NCI-H2107 (cell line): ENCODE measurements at places on chromosomes 5 and 9.
A peak's percentile ranks its signal among the peaks of the same experiment; 100 is the strongest.

DNA sequence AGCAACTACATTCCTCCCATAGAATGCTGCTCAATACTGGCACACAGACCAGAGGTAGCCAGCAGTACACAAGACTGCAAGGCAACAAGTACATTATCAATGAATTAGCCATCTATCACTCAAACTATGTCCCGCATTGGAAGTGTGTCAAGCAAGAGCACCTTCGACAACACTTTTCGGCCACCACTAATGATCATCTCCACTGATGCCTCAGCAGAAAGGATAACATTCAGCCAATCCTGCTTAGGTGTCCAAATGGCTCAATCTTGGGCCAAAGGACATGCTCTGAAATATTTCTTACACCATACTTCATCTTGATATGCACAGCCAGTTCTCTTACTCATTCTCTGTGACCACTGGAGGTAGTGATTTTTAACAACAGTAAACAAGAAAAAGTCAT lies 25.0 kb downstream of the SKP1 start:
- DNase-seq, result no peak

DNA sequence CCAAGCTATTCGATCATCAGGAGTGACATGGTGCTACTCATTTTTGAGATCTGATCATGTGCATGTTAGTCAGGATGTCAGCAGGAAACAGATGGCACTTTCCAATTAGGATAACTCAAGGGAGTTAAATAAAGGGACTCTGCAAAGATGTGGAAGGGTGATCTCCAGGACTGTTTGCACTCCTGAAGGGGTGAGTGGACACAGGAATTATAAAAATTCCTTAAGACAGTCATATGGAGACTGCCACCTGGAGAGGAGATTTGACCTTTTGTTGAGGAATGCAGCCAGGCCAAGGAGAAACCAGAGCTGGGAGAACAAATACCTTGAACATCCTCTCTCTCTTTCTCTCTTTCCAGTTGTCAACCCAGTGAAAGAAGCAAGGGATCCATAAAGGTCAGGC lies 189.1 kb downstream of the GABRG2 start:
- no peak for DNase-seq

GRCh38 chr5:138028971-138029365 lies 3.9 kb downstream of the FAM13B start:
- DNase-seq, result no peak

- no peak for DNase-seq
Observed at GRCh38 chr9:27572061-27572460, 1.2 kb downstream of the C9orf72 start.

- no peak for DNase-seq
Observed at GRCh38 chr5:160285316-160285715, 27.0 kb downstream of the CCNJL start.

GRCh38 chr5:79831381-79832309 lies 142.0 kb downstream of the CMYA5 start:
- no peak for DNase-seq

DNA sequence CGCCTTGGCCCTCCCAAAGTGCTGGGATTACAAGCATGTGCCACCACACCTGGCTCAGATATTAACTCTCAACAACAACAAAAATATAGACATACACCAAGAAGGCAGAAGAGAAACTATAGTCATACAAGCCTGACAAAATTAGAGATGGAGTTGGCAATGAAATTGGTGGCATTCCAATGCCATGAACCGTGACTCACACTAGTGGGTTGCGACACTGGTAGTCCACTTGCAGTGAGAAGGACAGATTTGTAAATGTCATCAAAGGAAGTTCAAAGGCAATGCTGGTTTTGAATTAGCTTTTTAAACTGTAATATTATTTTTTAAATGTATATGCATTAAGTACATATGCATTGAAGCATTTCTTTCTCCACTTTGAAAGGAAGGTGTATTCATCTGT lies 8.5 kb upstream of the DNAJC25 start:
- no peak for DNase-seq

DNA sequence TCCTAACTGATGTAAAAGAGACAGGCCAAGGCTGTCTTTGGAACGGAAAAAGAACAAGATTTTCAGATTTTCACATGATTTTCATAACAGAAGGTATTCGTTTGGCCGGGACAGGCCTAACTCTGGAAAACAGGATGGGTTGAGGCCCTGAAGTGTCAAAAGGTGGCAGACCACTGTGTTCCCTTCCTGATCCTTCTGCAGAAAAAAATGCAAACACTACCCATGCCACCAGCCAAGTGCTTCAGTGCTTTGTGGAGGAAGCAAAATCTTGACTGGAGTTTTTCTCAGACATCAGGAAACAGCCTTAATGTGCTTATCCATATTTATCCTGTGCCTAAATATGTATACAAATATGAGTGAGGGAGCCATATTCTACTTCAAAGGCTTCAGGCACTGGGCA lies 113.5 kb upstream of the IL6ST start:
- DNase-seq, result no peak

GRCh38 chr5:5781335-5781734 lies 358.9 kb downstream of the ICE1 start:
- DNase-seq, result no peak

GRCh38 chr9:105144076-105144475 lies 100.4 kb upstream of the SLC44A1 start:
- DNase-seq, result no peak

- DNase-seq, result no peak
Observed at GRCh38 chr9:120889606-120890271, 12.8 kb upstream of the PHF19 start.

- no peak for DNase-seq
Observed at GRCh38 chr5:173412566-173412965, 84.4 kb upstream of the STC2 start.

- no peak for DNase-seq
Observed at GRCh38 chr5:125033602-125034001, 287.2 kb upstream of the ZNF608 start.

GRCh38 chr9:99377790-99378775 lies 156.0 kb downstream of the SEC61B start:
- DNase-seq, result no peak

GRCh38 chr5:176648474-176649194 lies 1.4 kb downstream of the TSPAN17 start:
- no peak for DNase-seq

- no peak for DNase-seq
Observed at GRCh38 chr5:155128786-155129512, 115.4 kb downstream of the KIF4B start.

DNA sequence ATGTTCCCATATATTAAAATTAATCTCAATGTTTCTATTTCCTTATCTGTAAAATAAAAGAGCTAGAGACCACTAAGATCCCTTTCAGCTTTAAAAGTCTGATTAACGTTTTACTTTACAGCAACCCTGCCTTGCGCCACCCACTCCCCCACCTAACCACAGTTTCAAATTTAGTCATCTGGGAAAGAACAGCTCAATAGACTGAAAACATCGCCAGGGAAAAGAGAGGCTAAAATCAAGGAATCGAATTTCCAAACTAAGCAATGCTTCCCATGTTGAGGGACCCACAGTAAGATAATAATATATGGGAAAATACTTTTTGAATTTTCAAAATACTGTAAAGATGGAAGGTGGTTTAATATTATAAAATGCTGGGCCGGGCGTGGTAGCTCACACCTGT lies 6.6 kb downstream of the SAXO1 start:
- DNase-seq, result no peak

- DNase-seq, result no peak
Observed at GRCh38 chr5:3324421-3325101, 271.1 kb upstream of the IRX1 start.

- no peak for DNase-seq
Observed at GRCh38 chr9:98778251-98778650, 18.1 kb downstream of the ANKS6 start.

GRCh38 chr5:59467969-59468368 lies 425.6 kb downstream of the PDE4D start:
- DNase-seq, result no peak

DNA sequence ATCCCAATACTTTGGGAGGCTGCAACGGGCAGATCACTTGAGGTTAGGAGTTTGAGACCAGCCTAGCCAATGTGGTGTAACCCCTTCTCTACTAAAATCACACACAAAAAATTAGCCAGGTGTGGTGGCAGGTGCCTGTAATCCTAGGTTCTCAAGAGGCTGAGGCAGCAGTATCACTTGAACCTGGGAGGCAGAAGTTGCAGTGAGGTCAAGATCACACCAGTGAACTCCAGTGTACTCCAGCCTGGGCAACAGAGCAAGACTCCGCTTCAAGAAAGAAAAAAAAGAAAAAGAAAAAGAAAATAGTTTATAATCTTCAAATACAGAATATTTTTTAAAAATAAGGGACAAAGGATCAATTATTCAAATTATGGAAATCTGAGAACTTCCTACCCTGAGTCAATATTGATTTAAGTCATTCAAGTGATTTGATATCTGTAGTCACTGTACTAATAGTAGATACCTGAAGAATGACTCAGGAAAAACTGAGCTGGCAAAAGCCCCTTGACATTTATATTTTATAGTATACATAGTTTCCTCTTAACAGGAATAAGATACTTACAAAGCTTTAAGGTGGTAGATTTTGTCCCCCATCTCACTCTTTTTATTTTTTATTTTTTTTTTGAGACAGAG lies 61.8 kb downstream of the PTBP3 start:
- DNase-seq, result no peak

DNA sequence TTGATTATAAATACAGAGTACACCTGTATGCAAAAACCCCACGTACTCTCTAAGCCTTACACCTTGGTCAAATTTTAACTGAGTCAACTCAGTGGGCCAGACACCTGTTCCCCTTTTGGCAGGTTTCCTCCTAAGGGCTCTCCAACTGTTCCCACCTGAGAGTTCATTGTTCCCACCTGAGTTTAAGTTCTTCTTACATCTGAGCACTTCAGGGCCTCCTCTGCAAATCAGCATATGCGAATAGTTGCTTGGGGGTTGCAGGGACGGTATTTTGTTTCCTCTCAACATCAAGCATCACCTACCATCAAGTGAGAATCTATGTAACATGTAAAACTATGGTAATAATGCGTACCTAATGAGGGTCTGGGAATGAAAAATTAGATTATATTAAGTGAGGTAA lies 300.0 kb downstream of the PIK3R1 start:
- peak; percentile 25 for DNase-seq

- DNase-seq, result no peak
Observed at GRCh38 chr9:34515959-34516358, 6.8 kb downstream of the ENHO start.

GRCh38 chr5:43376496-43377140 lies 35.6 kb downstream of the CCL28 start:
- no peak for DNase-seq

DNA sequence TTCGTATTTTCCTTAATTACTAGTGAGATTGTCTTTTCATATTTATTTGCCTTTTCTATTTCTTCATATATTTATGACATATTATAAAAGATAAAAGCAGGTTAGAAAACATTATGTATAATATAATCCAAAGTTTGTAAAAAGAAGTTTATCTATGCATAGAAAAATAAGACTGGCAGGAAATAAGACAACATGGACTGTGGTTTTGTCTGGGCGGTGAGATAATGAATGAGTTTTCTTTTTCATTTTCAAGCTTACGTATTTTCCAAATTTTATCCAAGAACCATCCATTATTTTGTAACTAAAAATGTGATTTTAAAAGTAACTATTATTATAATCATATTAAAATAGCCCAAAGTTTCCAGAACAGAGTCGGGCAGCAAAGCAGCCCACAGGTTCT lies 109.8 kb upstream of the MVB12B start:
- DNase-seq, result no peak

- DNase-seq, result no peak
Observed at GRCh38 chr5:80584770-80585169, 14.7 kb upstream of the ANKRD34B start.

DNA sequence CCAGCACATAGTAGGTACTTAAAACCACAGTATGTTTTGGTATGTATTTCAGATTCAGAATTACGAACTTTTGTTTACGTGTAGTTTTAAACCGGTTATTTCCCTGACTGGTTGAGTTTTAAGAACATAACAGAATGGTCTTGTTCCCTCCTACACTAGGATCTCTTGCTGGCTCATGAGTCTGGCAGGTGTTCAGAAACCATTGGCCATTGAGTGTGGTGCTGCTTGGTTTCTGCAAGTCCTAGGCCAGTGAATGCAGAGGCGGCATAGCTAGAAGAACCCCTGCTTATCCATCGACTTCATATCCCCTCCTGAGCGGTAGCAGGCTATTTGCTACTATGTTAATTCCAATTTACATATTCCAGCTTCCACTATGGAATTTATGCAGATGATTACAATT lies 65.6 kb downstream of the GPR21 start:
- no peak for DNase-seq

- no peak for DNase-seq
Observed at GRCh38 chr9:130918101-130918825, 20.8 kb downstream of the FIBCD1 start.

- DNase-seq, result peak; percentile 48
Observed at GRCh38 chr9:35757226-35757891, 3.3 kb upstream of the MSMP start.

GRCh38 chr5:620586-621180 lies 8.5 kb downstream of the CEP72 start:
- DNase-seq, result no peak

- no peak for DNase-seq
Observed at GRCh38 chr5:39368116-39368515, 3.8 kb upstream of the C9 start.

DNA sequence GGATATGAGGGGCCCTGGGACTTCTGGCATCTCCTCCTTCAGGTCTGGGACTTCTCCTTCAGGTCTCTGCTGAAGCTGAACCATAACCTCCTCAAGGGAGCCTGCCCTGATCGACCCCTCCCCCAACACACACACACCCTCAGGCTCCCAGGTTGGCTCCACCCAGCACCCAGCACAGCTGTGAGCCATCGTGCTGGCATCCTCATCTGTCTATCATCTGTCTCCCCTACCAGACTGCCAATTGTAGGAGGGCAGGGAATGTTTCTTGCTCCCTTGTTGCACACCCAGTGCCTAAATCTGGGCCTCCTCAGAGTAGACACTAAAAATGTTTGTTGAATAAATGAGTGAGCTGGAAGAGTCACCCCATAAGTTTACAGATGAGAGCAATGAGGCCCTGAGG lies 71.4 kb downstream of the LRSAM1 start:
- no peak for DNase-seq

- DNase-seq, result no peak
Observed at GRCh38 chr5:173646692-173647091, 30.2 kb upstream of the BOD1 start.

- DNase-seq, result no peak
Observed at GRCh38 chr5:170606941-170607340, 103.1 kb downstream of the KCNIP1 start.

DNA sequence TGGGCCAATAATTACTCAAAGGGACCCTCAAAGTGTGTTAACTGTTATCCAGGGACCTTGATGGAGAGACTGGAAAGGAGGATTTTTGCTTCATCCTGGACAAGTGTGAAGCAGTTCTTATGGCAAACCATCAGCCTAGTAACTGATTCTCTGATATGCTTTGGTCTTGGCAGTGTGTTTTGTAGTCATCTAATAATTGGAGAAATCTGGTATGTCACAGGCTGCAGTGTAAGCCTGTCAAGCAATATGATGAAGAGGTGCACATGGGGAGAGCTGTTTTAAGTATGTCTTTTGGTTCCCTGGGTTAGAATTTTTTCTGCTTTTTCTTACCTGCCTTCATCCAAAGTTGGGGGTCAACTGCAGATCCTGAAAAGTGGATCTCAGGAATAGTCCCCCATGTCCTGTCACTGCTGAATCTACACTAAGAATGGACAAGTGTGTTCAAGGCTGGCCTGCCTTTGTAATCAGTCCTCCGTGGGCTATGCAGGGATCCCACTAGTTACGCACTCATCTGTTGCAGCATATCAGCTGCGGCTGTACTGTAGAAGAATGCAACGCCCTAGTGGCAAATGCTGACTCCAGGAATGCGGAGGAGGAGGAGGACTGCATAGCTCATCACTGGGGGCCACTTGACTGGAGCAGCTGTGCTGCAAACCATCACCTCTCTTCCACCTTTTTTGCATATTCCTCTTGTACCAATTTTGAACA lies 1.9 kb downstream of the SPTAN1 start:
- no peak for DNase-seq
